ENCODE measurements at places on chromosomes 5 and 9.

- DNase-seq: no peak
Observed at GRCh38 chr9:99561509-99561917, 260.2 kb upstream of the NR4A3 start.

- DNase-seq: peak; percentile 29
Observed at GRCh38 chr9:82532504-82533180, 530.3 kb downstream of the RASEF start.

- no peak for DNase-seq
Observed at GRCh38 chr5:171827162-171827561, 41.5 kb downstream of the SMIM23 start.

DNA sequence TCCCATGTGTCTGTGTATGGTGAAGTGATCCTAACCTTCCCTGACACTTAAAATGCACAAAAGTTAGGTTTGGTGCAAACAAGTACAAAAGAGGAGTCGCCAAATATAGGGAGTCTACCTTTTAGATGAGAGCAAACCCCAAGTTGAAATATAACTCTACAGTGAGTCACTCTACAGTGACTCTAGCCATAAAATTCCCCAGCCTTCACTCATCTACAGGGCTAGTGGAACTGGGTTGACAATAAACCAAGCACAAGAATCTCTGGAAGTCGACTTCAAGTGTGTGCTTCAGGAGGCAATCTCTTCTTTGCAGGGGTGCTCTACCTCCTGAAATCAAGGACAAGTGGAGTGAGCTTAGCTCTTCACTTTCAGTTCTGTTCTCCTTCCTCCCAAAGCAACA lies 3.3 kb downstream of the SHISAL2B start:
- DNase-seq: no peak

- no peak for DNase-seq
Observed at GRCh38 chr5:67181648-67182221, 14.9 kb downstream of the CD180 start.

All from eye (tissue), 1 donor.